Left ventricle myocardium inferior (tissue), 1 donor: ENCODE measurements at places on chromosomes 7 and 10. TPM values are rescaled to one million over a fixed set of nuclear protein-coding genes. Genes with fewer than 3 reads are reported as not detected.

DNA sequence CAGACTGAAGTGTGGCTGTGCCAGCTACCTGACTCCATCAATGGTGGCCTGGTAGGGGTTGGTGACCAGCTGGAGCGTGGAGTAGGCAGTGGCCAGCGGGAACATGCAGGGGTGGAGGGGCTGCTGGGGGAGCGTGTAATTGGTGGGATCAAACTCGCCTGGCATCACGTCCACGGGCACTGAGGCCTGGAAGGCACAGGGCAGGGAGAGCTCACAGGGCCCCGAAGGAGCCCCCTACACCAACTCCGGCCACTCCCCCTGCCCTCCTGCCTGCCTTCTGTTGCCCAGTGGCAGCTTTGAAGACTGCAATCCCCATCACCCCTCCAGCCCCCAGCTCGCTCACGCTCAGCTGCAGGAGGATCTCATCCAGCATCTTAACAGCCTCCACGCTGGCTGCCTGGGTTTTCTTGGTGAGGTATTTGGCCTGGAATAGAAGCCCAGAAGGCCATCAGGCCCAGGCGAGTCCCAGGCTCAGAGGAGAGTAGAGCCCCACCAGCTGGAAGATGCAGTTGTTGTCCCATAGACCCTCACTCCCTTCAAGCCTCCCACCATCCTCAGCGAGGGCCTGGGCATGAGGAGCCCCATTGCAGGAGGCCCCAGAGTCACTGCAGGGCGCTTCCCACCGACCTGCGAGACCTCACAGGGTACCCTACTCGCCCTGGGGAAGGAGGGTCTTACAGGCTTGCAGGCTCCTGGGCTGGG is 7.1 kb downstream of the POLD2 start:
- no peak for DNase-seq

DNA sequence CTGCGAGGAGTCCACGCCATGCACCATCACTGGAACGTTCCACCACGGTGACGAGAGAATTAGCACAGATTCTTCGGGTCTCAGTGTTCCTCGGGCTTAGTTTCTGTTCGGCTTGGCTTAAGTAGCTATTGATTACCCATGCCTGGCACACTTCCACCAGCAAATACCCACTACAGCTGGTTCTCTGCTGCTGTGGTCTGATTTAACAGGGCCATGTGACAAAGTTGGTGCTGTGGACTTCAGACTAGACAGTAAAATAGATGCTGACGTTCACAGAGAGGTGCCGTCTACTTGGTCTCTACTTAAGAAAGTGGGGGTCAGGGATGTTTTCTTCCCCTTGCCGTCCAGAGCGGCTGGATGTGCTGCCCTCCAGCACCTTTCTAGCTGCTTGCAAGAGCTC is 11.6 kb downstream of the GNA12 start:
- no peak for DNase-seq

- no peak for DNase-seq
These were observed 263.4 kb downstream of the LRMDA start for GRCh38 chr10:75694790-75695189.

GRCh38 chr7:87342231-87342630 is 3.2 kb upstream of the CROT start:
- DNase-seq, result no peak

- no peak for DNase-seq
These were observed 38.4 kb upstream of the PDE1C start for GRCh38 chr7:32108651-32109050.

- no peak for DNase-seq
These were observed 4.6 kb downstream of the SHOC2 start for GRCh38 chr10:110923856-110924493.

DNA sequence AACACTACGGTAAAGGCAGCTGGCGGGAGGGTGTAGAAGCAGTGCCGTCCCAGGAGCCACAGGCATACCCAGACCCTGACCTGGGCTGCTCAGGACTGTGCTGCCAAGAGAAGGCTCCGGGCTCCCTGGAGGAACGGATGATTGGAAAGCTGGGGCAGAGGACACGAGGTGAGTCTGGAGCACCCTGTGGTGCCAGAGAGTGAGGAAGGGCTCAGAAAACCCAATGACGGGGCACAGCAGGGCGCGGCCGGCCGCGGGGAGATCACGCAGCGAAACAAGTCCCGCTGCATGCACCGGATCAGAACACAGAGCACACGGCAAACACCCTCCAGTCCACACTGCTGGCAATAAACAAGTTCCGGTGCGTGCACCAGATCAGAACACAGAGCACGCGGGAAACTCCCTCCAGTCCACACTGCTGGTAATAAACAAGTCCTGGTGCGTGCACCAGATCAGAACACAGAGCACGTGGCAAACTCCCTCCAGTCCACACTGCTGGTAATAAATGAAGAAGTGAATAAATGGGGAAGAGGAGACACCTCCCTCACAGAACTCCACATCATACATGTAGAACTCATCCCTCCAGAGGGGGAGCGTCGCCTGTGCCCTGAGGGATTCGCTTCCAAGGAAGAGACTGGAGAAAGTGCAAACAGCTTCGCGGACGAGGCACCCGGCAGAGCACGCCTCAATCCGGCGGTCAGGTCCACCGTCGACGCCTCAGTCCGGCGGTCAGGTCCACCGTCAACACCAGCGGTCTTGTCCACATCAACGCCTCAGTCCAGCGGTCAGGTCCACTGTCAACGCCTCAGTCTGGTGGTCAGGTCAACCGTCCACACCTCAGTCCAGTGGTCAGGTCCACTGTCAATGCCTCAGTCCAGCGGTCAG is 265.0 kb downstream of the MAD1L1 start:
- DNase-seq, result peak; percentile 1

GRCh38 chr7:1999278-1999984 is 233.3 kb downstream of the MAD1L1 start:
- peak; percentile 9 for DNase-seq

DNA sequence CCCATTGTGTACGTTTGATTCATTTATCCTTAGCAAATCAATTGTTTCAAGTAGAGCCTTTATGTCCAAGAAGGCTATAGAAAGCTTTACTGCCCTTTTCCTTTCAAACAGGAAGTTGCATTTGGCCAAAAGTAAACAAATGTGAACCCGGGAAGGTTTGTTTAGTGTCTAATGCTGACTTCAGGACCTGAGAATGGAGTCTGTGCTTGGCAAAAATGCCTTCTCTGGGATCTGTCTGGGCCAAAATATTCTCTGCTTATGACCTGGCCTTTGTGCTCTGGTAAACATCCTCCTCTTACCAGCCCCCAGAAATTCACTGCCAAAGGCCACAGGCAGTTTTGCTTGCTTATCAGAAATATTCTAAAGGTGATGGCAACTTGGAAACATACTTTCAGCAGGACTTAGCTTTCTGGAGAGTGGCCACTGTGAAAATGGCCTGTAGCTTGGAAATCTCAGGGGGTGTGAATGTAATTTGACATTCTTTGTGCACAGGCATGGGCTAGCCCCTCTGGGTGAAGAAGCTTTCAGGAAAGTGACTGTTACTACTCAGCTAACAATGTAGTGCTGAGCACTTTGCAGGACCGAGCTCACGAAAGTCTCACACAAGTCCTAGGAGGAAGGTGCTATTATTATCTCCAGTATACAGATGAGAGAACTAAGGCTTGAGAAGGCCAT is 199.5 kb downstream of the PTEN start:
- DNase-seq, result no peak

GRCh38 chr7:116526897-116527296 is 2.1 kb downstream of the CAV1 start:
- DNase-seq, result no peak

- no peak for DNase-seq
These were observed 110.7 kb downstream of the ICA1 start for GRCh38 chr7:8151161-8151725.

- no peak for DNase-seq
These were observed 314.4 kb upstream of the MKI67 start for GRCh38 chr10:128440513-128441160.

DNA sequence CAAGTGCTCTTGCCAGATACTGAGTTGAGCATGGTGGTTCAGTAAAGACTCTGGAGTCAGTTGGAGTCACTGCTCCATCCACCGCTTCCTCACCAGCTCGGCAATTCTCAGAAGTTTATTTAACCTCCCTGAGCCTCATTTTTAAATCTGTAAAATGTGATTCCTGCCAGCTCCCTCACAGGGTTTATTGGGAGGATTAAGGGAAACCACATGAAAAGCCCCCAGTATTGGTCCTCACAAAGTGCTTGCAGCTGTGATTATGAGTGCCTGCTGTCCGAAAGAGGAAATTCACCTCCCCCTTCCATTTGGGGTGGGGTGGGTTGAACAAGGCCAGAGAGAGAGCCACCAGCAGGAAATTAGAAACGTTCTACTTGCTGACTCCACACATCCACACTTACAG is 99.0 kb downstream of the AOAH start:
- no peak for DNase-seq

DNA sequence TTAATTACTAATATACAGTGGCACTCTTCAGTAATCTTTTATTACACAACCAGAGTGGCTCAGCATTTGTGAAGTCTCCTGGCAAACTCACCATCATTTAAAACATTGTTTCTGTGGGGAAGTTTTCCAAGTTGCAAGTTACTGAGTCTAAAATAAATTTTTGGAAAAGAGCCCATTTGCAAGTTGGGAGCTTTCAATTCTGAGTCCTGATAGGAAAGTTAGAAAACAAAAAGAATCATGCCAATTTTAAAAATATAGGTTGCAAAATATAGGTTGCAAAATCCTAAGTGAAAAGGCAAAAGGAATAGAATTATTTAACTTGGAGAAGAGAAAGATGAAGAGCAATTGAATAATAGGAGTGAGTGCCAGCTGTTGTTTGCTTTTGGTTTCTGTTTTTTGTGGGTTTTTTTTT is 378.8 kb upstream of the C7orf33 start:
- no peak for DNase-seq

DNA sequence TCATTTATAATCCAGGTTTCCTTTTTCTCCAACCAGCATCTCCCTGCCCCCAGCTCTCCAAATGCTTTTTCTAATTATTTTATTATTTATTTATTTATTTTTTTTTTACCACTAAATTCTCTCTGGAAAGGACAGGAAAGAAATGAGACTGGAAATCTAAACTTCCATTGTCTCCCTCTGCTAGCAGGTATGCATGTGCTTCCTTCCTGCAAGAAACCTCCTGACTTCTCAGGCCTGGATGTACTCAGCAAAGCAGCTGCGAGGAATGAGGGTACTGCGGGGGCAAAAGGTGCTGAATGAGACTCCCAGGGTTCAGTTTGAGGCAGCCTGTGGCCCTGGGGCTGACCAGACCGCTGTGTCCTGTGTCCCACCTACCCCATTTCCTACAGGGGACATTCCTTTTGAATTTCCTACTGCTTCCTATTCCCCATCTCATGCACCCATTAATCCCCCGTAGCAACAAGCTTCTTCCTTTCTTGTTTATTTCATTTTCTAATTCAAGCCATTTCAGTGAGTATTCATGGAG is 324.6 kb upstream of the IGFBP3 start:
- no peak for DNase-seq

GRCh38 chr10:80976658-80977057 is 439.0 kb downstream of the SH2D4B start:
- no peak for DNase-seq

The MGMT gene
- total RNA-seq, result 15.4 TPM

The IL6 gene
- 0.69 TPM for total RNA-seq

The SLC26A5 gene
- total RNA-seq, result not detected

The SLC4A2 gene
- total RNA-seq, result 62.9 TPM

The WNT2 gene
- total RNA-seq, result 0.14 TPM
